Activated T-cell treated with anti-CD3 and anti-CD28 coated beads for 48 hours (primary cell): ENCODE measurements at places on chromosomes 1 and 21.

DNA sequence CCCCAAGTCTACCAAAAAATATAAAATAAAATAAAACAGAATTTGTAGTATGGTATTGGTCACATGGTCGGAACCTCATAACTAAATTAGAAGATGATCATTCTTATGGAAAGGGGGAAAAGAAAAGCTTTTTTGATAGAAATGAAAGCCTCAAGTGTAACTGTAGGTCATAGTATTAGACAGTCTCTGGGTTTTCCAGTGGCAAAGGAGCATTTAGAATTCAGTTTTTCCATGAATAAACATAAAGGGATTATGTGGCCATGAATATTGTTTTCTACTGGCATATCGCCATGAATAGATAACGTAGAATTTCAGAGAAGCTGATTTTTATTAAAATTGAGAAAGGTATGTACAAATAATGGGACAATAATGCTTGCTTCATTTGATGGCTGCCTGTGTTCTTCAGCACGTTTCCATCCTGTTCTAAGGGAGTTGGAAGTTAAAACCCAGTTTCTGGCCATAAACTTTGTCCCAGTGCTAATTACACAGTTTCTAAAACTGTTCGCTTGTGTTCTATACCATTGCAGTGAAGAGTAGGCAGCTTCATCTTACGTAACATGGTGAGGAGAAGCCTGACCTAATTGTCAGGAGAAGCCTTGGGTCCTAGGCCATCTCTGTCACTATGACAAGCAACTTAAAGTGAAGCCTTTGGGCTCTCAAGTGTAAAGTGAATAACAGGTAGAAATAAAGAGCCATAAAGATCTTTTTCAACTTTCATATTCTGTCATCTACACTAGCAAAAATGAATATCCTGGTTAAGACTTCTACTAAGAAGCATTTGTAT lies 70.5 kb upstream of the PGD start:
- DNase-seq, result no peak

DNA sequence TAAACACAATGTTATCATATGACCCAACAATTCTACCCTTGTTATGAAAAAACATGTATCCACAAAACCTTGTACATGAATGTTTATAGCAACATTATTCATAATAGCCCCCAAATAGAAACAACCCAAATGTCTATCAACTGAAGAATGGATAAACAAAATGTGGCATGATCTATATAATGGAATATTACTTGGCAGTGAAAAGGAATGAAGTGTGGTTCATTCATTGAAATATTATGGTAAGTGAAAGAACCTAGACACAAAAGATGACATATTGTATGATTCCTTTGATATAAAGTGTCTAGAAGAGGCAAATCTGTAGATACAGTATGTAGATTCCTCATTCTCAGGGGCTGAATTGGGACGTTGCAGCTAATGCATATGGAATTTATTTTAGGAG lies 151.2 kb downstream of the KIF26B start:
- DNase-seq, result no peak

GRCh38 chr1:60850084-60850483 lies 232.3 kb upstream of the NFIA start:
- DNase-seq, result no peak

DNA sequence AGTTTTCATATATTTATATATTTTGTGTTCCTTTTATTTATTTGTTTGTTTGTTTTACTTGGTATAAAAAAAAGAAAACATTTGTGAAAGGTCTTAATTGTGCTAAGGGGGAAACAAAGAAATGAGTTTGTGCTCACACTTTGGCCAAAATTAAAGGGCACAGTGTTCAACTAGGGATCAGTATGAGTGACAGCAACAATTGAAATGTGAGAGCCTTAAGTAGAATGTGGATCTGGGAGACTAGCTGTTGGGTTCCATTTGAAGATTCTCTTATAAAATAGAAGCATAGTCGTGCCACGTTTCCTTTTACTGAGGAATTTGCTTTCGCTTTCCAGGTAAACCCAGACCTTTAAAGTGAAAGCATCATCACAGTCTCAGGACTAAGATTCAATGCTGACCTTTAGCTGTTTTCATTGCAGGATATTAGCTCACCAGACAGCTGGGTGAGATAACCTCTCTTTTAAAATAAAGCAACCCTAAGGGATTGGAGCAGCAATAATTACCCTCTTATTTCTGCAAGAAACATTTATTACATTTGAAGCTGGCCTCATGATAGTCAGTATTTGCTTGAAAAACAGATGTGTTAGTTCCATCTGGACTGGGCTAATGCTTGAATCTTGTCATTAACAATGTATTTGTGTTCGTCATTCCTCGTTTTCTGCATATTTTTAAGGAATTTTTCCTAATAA lies 37.1 kb upstream of the CD55 start:
- no peak for DNase-seq

- no peak for DNase-seq
These were observed 99.9 kb downstream of the GLUL start for GRCh38 chr1:182291584-182292192.

GRCh38 chr1:218496561-218496960 lies 151.4 kb downstream of the TGFB2 start:
- DNase-seq, result no peak

- DNase-seq, result no peak
These were observed 86.6 kb downstream of the DMRTB1 start for GRCh38 chr1:53545663-53546408.

DNA sequence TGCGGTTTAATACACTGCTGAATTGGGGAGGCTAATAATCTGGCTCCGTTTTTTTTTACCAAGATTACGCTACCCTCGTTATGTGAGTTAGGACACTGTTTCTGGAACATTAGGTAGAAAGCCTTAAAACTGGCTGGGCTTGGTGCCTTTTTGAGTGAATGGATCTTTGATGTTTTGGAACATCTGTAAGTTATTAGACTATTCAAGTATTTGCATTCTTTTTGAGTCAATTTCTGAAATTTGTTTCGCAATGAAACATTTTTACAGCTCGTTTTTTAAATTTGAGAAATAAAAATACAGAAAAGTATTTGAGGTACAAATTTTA lies 106.9 kb downstream of the LTN1 start:
- no peak for DNase-seq

DNA sequence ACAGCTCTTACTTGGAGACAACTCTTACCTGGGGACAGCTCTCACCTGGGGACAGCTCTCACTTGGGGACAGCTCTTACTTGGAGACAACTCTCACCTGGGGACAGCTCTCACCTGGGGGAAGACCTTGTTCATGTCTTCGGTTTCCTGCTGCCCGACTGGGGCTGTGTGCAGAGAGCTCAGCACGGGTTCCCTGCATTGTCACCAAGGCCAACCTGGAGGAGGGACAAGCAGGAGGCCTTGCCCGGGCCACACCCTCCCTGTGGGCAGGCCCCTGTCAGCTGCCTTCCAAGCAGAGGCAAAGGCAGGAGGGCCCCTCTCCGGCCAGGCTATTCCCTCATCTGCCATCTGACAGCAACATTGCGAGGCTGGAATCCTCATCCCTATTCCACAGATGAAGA lies at the start of gene LDLRAD1:
Gene LDLRAD1 (minus strand): TSS at position 208 of the 400 bp plus-strand sequence. CDS start 74 bp downstream, at position 134.
- no peak for DNase-seq

DNA sequence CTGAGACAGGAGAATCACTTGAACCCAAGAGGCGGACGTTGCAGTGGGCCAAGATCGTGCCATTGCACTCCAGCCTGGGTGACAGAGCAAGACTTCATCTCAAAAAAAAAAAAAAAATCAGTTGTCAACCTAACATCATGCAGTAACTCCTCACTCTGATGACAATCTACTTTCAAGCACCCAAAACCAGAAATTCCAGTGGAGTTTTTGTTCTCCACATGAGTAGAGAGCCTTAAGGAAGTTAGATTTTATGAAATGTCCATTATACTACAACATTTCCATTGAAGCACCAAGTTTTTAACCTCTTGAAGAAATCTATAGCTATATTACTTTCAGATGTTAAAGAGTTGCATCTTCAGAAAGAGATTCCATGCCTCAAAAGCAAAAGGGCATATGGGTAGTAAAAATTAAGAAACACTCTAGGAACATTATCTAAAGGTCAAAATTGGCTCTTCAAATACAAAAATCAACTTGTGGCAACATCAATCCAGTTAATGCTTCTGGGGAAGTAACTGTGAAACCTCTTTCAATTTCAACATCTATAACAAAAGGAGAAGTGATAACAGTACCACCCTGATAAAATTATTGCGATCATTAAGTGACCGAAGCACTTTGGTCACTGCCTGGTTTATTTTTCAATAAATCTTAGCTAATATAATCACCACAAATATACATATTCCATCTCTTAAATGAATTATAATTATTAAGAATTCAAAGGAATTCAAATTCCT lies 7.7 kb downstream of the LPGAT1 start:
- DNase-seq, result no peak

- DNase-seq, result no peak
These were observed 506 bp downstream of the SSX2IP start for GRCh38 chr1:84689514-84690396.

DNA sequence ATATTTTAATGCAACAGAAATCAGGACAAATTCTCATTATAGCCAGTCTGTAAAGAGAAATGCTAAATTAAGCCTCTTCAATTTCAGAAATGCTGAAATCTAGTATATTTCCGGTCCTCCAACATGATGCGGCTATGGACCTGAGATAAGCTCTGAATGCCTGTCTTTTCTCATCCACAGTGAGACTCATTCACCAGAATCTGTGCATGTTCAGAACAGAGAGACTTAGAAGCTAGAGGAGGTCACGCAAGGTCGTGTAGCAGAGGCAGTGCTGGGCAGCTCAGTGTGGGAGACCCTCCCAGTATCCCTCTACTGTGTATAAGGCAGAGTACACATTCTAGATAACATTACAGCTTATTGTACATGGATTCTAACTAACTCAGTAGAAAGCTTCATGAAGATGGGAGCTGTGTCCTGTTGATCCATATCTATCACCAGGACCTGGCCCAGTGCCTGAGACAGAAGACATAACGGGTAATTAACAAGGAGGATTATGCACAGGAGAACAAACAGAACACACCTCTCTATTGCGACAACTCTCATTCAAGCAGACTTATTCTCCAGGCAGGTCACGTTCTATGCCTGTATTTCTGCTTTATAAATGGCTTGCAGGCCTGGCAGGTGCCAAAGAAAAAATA lies 97.0 kb upstream of the COA6 start:
- DNase-seq, result no peak

DNA sequence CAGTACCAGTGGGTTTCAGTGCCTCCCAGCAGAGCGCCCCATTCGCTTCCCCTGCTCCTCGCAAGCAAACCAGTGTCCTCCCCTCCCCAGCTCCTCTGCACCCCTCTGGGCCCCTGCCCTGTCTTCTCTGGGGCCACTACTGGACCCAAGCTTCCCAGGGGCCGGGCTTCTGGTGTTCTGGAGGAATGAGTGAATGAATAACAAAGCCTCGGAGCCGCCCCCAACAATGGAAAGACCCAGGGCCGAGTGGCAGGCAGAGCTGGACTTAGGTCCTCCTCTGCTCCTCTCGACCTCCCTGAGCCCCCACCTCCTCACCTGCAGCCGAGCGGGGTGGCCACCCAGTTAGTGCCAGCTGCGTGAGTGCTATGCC lies 37.6 kb downstream of the MATN1 start:
- no peak for DNase-seq

DNA sequence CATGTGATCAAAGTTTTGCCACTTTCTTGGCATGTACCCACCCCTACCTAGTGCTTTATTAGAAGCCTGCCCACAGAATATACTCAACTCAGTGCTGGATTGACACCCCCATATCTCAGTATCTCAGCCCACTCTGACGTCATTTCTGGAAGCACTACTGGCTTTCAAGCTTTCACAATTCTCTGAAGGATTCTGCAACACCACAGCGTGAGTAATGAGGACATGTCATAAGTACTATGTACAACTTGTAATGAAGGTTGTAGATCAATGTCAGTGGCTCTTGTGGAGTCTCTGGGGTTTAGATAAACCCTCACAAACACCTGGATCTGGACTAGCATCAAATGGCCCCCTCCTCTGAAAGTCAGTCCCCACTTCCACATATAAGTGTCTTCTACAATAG lies 57.2 kb downstream of the TNFSF4 start:
- DNase-seq, result peak; percentile 5

DNA sequence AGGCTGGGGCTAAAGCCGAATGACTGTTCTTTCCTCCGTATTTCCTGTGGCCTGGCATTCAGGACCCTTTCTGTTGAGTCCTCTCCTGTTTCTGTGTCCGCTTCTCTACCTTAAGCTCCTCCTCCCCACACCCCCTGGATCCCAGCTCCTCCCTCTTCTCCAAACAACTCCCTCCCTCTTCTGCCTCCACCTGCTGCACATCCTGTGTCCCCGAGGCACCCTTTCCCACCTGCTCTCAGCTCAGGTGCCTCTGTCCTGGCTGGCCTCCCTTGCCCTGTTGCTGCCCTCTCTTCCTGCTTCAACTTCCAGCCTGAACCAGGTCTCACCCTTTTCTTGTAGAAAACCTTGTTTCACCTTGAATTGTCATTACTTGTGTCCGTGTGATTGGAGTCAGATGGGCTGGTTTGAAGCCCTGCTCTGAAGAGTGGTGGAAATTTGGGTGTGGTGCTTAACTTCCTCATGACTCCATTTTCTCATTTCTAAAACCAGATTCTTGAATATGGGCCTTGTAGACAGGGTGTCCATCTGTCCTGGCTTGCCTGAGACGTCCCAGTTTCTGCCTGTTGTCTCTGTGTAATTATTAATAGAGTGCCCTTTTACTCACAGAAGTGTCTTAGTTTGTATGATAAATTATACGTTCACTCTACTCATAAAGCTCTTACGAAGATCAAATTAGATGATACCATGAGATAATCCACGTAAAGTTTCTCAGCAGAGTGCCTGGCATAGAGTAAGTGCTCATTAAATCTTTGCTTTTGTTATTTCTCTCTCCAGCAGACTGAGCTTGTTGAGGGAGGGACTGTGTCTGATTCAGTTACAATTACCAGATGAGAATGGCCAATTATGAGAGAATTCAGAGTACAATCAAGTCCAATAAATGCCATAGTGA lies 58.9 kb upstream of the TRABD2B start:
- no peak for DNase-seq

DNA sequence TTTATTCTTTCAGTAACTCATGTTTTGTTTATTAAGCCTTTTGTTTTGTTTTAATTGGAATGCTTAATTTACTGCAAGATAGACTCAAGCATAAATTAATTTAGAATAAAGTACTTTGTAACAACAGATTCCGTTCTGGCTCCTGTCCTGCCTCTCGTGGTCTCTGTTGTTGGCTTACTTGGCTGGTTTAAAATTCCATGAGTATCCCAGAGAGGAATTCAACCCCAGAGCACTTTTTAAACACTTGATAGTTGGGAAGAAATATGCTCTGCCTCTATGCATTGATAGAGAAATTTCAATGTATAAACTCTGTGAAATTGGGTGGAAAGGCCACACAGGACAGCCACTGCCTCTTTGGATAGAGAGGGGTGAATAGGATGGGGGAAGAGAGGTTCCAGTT lies 89.7 kb downstream of the ATP5PO start:
- DNase-seq, result no peak

- no peak for DNase-seq
These were observed 279.5 kb upstream of the NR5A2 start for GRCh38 chr1:199747984-199748383.

GRCh38 chr21:45740088-45740440 lies 96.5 kb downstream of the PCBP3 start:
- no peak for DNase-seq

- peak; percentile 48 for DNase-seq
These were observed 6.9 kb upstream of the GPATCH4 start for GRCh38 chr1:156608036-156608674.

GRCh38 chr1:47225430-47226100 lies 6.5 kb downstream of the TAL1 start:
- DNase-seq, result no peak

GRCh38 chr1:107294686-107295085 lies 153.8 kb downstream of the NTNG1 start:
- no peak for DNase-seq
